ENCODE measurements at places on chromosomes 13 and 19.

DNA sequence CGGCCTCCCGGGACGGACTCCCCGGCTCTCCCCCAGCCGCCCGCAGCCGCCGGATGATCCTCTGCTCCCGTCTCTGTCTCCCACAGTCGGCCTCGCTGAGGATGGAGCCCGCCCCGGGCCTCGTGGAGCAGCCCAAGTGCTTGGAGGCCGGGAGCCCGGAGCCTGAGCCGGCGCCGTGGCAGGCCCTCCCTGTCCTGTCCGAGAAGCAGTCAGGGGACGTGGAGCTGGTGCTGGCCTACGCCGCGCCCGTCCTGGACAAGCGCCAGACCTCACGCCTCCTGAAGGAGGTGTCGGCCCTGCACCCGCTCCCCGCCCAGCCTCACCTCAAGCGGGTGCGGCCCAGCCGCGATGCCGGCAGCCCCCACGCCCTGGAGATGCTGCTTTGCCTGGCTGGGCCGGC is 6.8 kb downstream of the ADAT3 start:
- DNase-seq, result no peak

DNA sequence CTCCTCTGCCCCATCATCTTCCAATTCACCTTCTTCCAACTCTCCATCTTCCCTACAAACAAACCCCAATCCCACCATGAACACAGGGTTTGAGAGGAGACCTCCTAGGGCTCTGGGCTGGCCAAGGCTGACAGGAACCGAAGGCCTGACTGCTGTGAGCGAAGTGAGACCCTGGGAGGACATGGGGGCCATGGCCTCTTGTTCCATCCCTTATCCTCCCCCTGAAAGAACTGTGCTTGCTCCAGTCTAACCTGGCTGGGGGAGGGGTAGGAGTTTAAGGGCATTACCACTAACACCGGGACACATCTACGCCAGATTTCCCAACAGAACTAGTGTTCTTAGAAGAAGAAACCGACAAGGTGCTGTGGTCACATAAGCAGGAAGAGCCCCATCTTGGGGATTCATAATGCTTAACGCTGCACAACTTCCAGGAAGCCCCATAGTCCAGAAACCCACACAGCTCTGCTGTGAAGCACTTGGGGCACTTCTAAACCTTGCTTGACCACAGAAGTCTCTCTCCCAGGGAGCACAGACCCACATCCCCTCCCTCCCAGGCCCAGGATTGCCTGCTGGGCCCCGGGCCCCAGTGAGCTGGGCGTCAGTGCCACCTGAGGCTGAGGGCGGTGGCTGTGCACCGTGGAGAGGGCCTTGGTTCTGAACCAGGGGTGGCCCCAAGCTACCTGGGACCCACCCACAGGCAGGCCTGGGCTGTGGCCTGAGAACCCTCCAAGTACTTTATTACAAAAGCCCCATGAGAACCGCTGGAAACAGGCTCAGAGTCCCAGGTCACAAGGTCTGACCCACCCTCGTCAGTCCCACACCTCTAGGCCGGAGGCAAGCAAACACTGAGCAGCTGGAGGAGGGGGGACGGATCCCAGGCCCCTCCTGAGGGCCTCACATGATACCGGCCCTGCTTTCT is 18.8 kb downstream of the ZC3H4 start:
- no peak for DNase-seq

DNA sequence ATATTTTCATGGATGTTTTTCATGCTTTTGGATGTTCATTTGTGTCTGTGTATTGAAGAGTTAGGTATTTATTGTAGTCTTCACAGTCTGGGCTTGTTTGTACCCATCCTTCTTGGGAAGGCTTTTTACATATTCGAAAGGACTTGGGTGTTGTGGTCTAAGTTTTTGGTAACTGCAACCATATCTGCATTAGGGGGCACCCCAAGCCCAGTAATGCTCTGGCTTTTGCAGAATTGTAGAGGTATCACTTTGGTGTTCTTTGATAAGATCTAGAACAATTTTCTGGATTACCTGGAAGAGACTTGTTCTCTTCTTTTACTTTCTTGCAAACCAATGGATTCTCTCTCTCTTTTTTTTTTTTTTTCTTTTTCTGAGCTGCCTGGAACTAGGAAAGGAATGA is 581.3 kb downstream of the DACH1 start:
- DNase-seq, result no peak

DNA sequence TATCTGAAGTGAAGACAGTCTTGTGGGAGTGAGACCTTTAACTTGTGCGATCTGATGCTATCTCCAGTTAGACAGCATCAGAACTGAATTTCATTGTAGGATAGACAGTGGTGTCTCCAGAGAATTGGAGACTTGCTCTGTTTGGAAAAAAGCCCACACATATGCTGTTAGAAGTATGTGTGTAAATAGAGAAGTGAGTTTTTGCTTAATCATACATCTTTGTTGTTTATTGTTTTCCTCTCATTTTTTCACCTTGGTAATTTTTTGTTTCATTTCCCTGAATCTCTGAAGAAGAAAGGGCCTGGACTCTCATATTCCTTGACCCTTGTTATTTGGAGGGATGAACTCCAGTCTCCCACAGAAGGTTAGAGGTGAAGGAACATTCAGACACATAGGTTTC is 21.8 kb downstream of the FPR3 start:
- DNase-seq, result no peak

DNA sequence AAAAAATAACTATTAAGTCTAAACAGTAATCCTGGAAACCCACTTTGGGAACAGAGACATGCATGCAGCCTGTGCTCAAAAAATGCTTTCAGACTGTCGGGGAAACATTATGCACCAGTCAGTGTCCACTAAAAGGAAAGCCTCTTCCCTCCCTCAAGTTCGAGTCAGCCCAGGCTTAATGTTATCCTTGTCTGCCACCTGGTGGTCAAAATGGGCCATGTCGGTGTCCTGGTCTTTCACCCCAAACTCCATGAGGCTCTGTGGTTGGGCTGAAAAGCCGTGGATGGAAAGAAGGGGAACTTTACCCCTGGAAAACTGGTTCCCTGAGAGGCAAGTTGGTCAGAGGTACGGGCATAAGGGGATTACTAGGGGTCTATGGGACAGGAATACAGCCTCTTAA is 88.4 kb upstream of the ZNF492 start:
- no peak for DNase-seq

DNA sequence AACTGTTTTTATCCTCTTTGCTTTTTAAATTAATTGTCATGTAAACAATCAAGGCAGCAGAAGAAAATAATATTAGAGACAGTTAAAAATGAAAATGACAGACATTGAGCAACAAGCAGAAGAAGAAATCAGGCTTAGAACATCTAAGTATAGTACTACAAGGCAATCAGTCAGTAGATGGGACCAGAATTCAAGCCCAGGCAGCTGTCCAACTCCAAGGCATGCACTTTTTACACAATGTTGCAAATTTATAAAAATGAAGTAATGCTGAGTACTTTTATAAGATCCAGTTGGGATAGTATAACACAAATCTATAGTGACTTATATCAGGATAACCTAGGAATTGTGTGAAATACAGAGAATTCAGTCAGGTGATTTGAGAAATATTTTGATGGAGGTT is 2815.8 kb downstream of the PCDH9 start:
- DNase-seq, result no peak

GRCh38 chr13:33115274-33115673 is 99.1 kb downstream of the KL start:
- no peak for DNase-seq

GRCh38 chr13:39461685-39462266 is 141.2 kb downstream of the LHFPL6 start:
- DNase-seq, result no peak

GRCh38 chr19:50465986-50466705 is 10.2 kb upstream of the EMC10 start:
- no peak for DNase-seq

GRCh38 chr19:9877780-9878510 is 42.8 kb downstream of the PIN1 start:
- no peak for DNase-seq

DNA sequence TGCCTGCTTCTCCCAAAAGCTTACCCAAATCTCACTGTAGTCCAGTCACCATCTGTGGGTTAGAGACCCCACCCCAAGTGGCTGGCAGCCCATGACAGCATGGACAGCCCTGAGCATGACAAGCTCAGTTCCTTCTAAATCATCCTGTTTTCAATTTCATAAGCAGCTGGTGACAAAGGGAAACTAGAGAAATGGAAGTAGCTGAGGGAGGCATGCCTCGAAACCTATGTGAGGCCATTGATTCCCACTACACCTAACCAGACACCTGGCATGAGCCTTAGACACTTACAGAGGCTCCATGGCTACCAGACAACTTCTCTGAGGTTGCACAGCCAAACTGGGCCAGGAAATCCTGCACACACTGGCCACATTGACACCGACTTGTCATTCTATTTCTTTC is 56.2 kb downstream of the ABCC4 start:
- no peak for DNase-seq

GRCh38 chr19:33700408-33701013 is 78.8 kb downstream of the CHST8 start:
- DNase-seq, result no peak

DNA sequence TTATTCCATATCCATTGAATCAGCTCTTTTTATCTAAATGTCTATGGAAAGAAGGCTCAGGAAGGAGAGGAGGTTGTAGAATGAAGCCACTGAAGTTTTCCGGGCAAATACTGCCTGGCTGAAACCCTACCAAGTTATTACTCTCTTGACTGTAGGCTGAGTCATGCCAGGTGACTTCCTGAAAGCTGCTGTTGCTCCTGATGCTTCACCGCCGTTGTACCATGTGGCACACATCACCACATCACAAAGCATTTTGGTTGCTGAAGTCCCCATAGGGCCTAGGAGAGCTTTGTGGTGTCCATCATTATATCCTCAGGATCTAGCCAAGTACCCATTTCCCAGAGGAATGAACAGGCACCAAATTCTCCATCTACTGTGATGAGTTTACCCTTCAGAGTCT is 11.1 kb upstream of the TDRD12 start:
- no peak for DNase-seq

GRCh38 chr13:84570831-84571230 is 688.6 kb upstream of the SLITRK1 start:
- no peak for DNase-seq

Data from NCI-H187 treated with DMSO at 0.1 percent for 48 hours (cell line).